ENCODE measurements at places on chromosomes 6 and 20.
A peak's percentile ranks its signal among the peaks of the same experiment; 100 is the strongest.

DNA sequence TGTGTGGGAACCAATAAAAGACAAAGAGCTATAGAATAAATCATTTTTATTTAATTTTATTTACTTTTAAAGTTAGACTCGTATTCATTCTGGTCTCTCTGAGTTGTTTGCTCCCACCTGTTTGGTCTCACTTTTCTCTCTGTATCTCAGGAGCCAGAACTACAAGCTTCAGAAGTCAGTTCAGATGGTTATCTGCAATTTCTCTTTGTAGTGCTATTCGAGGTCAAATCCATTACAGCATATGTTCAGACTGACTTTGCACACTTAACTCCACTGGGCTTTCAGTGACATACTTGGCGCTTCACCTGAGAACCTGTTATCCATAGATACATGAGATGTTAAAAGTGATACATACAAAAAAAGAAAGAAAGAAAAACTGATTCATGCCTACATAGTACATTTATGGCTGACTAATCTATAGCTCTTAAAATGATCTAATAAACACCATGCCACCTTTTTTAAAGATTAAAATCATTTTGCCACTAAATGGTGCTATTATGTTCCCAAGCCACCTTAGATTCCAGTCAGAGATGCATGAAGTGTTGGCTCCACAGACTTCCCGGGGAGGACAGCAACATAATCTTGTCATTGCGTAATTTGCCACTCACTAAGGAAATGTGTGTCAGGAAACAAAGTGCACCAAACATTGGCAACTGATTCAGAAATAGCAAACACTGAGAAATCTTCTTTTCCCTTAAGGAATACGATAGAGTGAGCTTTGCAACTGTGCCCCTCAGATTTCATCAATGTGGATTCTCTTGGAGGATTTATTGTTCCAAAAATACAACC lies 396.7 kb downstream of the HACE1 start:
- no peak for DNase-seq

- no peak for DNase-seq
Observed at GRCh38 chr20:20783450-20783849, 71.0 kb upstream of the RALGAPA2 start.

DNA sequence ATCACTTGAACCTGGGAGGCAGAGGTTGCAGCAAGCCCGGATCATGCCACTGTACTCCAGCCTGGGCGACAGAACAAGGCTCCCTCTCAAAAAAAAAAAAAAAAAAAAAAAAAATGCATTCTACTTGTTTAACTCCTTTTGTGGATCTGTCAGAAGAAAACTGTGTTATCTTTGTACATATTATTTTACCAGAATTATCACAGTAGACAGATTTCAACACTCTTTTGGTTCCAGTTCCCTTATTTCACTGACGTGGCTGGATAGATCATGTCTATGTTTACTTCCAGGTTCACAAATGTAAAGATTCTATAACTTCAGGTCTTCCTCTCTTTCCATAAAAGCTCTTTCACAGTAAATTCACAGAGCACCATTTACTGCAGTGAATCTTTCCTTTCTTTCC lies 18.4 kb downstream of the NUDT3 start:
- peak; percentile 84 for DNase-seq

DNA sequence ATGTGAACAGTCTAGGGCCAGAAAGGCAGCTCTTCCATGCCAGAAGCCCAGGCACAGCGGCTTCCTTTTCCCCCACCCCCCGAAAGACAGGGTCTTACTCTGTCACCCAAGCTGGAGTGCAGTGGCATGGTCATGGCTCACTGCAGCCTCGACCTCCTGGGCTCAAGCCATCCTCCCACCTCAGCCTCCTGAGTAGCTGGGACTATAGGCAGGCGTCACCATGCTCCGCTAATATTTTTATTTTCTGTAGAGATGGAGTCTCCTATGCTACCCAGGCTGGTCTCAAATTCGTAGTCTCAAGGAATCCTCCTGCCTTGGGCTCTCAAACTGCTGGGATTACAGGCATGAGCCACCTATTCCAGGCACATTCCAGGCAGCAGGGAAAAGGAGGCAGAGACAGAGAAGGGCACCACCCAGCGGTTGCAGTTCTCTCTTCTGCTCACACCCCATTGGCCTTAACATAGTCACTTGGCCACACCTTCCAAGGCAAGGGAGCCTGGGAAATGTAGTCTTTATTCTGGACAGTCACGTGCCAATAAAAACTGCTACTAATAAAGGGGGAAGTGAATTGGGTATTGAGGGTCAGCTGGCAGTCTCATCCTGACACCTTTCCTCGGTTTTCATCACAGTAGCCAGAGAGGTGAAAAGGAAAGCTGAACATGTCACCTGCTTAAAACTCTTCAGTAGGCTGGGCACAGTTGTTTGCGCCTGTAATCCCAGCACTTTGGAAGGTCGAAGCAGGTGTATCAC lies 205.9 kb downstream of the ZMYND8 start:
- DNase-seq, result peak; percentile 26

DNA sequence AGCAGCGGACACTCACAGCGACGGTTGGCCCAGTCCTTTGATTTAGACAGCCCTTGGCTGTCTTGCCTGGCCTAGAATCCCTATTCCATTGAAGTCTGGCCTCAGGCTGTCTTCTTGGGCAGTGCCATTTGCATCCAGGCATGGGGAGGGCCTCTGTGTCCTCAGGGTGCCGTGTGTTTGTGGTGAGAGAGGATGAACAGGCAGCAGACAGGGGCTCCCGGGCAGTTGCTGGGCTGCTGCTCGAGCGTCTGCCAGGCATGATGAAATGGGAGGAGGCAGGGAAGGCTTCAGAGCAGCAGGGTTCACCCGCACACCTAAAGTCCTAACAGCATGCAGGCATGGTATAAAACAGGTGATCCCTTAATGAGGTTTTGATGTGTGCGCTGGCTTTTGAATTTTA lies 126.9 kb downstream of the SOBP start:
- DNase-seq, result no peak

- DNase-seq, result no peak
Observed at GRCh38 chr6:108684771-108685329, 124.1 kb downstream of the FOXO3 start.

DNA sequence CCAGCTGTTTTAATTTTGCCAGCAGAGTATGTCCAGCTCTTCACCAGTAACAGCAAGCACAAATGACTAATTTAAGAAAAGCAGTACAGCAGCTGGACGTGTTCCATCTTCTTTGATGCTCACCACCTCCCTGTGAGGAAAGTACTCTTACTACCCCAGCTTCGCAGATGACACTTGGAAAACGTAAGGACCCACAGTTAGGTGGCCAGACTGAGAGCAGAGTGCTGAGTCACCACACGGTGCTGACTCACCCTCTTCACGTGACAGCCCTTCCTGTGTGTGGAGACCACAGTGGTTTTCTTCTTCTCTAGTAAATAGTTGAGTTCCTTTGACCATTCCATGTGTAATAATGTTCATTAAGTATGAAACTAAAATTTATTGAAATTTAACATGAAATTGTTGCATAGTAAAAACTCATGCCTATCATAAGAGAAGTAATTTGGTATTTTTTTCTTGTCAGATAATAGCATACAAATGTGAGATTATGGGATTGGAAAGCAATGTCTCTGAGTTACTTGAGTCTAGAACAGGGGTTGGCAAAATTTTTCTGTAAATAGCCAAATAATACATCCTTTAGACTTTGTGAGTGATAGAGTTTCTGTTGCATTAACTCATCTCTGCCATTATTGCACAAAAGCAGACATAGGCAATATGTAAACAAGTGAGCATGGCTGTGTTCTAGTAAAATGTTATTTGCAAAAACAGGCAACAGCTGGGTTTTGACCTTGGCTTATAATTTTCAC lies 76.6 kb downstream of the SLX4IP start:
- DNase-seq, result peak; percentile 93

DNA sequence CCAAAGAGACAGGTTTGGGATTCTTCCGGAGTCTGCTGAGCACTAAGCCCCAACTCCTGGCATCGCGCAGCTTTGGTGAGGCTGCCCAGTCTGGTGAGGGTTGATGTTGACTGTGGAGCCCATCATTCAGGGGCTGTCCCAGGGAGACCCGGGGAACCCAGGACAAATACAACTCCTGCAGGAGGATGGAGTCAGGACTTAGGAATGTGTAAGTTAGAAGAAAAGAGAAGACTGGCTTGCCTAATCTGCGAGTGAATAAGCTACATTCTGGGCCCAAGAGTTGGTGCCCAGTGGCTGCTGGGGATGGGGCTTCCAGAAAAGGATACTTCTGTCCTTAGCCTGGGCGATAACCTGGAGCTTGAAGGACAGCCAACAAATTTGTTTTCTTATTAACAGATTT lies 47.9 kb downstream of the STK35 start:
- no peak for DNase-seq

- DNase-seq, result no peak
Observed at GRCh38 chr20:61991476-61991875, 74.2 kb downstream of the TAF4 start.

DNA sequence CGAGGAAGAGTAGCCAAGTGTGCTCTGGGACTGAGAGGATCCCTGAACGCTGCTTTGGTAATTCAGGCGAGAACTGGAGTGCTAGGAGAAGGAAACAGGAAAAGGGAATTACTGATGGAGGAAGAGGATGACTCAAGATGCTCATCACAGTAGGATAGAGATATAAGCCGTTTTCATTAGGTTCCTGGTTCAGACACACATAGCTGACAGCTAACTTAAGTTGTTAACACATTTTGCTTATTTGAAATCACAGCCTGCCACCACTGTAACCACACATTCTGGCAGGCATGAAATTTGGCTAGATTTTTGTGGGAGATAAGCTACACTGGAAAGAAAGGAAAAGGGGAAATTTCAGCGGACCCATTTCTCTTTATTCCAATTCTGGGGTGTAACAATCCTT lies 138.2 kb upstream of the SLC22A16 start:
- DNase-seq, result no peak

Measured in AML-193 (cell line).